ENCODE measurements at places on chromosomes 4 and X.

DNA sequence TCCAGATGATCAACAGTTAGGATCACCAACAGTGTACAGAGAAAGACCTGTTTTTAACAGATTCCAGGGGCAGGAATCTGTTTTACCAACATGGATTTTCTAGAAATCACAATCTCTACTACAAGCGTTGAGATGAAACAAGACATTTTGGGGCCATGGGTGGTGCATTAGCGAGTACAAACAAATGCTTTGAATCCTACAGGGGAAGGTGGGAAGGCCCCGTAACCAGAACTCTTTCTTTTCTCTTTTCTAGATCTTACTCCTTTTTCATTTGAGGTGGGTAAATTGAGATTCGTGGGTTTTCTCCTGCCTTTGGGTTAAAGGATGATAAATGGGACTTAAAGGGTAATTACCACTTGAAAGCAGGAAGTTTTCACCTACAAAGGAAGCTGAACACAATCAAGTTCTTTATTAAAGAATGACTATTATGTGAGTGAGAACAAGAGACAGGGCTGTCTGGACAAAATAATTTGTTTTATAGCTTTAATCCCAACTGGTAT lies 189.9 kb upstream of the ANXA3 start:
- no peak for DNase-seq

- DNase-seq = no peak
Observed at GRCh38 chr4:55868581-55869090, 15.2 kb downstream of the EXOC1 start.

DNA sequence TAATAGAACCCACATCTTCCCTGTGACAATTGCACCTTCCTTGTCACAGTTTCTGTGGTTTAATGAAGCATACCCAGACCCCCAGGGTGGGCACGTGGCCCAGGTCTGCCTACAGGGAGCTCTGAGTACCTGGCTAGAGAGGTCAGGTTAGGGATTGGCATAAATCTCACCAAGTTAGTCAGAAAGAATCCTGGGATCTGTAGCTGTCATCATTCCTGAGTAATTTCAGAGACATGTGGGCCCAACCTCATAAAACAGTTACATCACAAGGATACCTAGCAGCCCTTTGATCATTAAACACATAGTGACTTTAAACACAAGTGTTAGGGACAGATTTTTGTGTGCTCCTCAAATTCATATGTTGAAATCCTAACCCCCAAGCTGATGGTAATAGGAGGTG lies 123.0 kb downstream of the KDR start:
- no peak for DNase-seq

DNA sequence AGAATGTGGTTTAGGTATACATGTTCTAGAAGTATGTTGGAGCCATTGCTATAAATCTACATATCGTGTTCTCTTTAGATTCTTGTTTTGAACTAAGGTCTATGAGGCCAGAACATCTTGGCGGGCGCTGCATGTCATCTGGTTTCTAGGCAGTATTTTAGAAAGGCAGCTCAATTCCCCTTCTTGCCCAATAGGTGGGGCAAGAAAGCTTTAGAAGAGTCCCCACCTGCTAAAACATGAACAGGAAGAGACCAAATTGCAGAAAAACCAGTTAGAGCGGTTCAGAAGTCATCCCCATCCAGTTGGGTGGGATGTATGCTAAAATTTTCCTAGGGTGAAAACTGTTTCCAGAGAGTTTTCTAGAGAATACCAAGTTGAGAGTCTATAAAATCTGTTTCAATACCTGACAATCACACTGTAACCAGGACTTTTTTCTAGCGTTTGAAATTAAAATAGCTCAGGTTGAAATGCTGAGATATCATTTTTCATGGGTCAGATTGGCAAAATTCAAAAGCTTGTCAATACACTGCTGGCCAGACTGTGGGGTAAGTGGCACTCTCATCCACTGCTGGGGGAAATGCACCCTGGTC lies 17.5 kb upstream of the SH3KBP1 start:
- DNase-seq = no peak

DNA sequence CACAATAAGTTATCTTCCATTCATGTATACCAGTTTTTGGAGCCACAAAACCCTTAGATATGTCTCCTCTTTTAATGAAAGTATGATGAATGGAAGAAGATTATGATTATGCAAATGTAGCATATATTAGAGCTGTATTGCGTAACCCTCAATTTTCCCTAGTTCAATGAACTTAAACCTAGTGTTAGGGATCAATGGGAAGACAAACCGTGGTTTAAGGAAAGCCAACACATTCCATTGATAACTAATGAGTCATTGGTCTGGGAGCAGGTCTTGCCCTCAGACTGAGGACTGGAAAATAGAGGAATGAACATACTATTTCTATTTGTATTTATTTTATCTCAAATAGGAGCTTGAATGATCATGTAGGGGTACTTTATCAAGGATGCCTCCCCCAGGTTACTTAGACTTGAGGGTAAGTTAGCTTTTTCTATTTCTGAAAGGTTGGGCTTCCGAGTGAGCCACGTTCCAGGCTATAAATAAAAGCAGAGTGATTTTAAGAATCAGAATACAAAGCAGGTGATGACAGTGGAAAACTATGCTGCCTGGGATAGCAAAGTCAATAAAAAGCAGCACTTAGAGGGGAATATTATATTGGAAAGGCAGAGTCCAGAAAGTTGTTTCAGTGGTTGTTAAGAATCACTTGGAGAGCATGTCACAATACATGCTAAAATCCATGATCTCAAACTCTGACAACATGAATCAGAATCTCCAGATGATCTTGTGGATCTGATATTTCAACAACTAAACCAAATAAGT lies 356.0 kb downstream of the ADAM29 start:
- DNase-seq = no peak

- DNase-seq = no peak
Observed at GRCh38 chr4:41528512-41529205, 9.3 kb upstream of the LIMCH1 start.

- peak; percentile 67 for DNase-seq
Observed at GRCh38 chr4:151801547-151802516, 41.0 kb upstream of the GATB start.

GRCh38 chr4:121784401-121784800 lies 16.7 kb upstream of the EXOSC9 start:
- no peak for DNase-seq

- DNase-seq = no peak
Observed at GRCh38 chr4:64584981-64585557, 175.8 kb upstream of the TECRL start.

DNA sequence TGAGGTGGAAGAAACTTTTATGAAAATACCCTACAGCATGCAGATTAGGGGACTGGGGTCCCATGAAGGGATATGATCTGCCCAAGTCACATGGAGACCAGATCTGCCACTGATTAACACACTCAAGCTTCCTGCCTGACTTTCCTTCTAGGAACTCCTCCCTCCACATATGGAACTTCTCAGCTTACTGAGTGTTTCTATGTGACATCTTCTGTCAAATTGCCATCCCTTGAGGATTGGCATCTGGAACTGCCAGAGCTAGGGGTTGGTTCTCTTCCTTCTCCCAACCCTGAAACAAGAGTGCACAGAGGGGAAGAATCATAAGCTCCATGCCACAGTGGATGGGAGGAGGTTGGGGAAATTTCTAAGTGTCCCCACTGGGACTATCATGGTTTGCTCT lies 150.6 kb upstream of the MBNL3 start:
- no peak for DNase-seq

GRCh38 chr4:6180841-6181631 lies 19.3 kb downstream of the JAKMIP1 start:
- DNase-seq = no peak

- DNase-seq = no peak
Observed at GRCh38 chrX:13419918-13420317, 100.1 kb upstream of the ATXN3L start.

GRCh38 chrX:22338740-22339139 lies 66.0 kb downstream of the CBLL2 start:
- no peak for DNase-seq

DNA sequence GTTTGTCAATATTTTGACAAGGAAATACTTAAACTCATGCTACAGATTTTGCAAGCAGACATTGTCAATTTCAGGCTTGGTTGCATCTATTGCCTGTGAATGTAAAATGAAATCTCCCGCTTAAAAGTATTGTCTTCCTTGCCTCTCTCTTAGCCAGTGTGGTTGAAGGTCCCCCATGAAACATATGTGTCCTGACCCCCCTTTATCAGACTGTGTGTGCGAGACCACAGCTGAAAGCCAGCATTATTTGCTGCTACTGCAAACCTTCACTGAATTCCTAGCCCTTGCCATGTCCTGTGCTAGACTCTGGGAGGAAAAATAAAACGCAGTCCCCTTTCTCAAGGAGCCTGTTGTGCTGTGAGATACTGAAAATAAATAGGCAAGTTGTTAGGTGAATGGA lies 16.6 kb upstream of the CLNK start:
- DNase-seq = no peak

DNA sequence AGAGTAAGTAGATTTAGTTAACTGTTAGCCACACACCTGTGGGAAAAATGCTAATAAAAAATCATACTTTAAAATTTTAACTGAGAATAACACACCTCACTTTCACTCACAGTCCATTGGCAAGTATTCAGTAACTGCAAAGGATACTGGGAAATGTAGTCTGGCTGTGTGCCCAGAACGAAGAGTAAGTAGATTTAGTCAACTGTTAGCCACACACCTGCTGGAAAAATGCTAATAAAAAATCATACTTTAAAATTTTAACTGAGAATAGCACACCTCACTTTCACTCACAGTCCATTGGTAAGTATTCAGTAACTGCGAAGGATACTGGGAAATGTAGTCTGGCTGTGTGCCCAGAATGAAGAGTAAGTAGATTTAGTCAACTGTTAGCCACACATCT lies 178.4 kb upstream of the NWD2 start:
- no peak for DNase-seq

GRCh38 chrX:153848325-153848724 lies 18.0 kb upstream of the PDZD4 start:
- no peak for DNase-seq

DNA sequence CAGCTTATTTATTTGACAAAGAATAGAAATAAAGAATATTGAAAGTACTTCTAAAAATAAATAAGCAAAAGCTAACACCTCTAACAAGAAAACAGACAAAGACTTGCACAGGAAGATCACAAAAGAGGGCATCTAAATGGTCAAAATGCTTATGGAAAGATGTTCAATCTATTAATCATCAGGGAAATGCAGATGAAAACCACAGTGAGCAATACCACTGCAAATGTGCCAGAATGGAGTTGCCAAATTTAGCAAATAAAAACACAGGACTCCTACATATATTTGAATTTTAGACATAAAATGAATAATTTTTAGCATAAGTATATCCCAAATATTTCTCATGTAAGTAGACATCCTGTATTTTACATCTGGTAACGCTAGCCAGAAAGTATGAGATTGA lies 56.1 kb upstream of the HPGD start:
- DNase-seq = no peak

- DNase-seq = no peak
Observed at GRCh38 chrX:8846266-8846665, 45.1 kb upstream of the FAM9A start.

DNA sequence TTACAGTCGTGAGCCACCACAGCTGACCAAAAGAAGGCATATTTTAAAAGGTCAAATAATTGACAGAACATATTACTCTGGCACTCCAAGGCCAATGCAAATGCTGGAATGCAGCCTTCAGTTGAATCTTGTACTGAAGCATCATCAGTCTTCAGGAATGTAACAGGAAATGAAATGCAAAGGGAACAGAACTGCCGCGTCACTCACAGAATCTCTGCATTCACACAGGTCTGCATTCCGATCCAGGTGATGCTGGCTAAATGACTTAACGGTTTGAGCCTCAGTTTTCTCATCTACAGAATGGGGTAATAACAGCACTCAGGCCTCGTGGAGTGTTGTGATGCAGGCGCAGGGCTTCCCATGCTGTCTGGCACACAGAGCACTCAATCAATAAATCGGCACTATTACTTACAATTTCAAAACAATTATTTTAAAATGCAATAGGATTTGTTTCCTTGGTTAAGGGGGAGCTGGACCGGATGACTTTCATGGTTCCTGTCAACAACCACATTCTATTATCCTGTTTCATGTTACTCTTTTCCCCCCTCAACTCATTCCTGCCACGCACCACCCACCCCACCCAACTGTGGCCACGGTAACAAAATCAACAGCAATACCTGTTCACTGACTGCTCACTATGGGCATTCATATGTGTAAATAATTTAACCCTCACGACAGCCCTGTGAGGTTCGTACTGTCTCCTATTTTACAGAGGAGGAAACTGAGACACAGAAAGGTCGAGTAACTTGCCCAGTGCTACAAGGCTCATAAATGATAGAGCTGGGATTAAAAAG lies 32.4 kb downstream of the IGFBP7 start:
- DNase-seq = no peak

- no peak for DNase-seq
Observed at GRCh38 chrX:66163447-66163846, 600 bp upstream of the HEPH start.

- no peak for DNase-seq
Observed at GRCh38 chr4:41646862-41647261, 101.7 kb downstream of the PHOX2B start.

- DNase-seq = no peak
Observed at GRCh38 chr4:117249333-117249732, 164.0 kb upstream of the TRAM1L1 start.

DNA sequence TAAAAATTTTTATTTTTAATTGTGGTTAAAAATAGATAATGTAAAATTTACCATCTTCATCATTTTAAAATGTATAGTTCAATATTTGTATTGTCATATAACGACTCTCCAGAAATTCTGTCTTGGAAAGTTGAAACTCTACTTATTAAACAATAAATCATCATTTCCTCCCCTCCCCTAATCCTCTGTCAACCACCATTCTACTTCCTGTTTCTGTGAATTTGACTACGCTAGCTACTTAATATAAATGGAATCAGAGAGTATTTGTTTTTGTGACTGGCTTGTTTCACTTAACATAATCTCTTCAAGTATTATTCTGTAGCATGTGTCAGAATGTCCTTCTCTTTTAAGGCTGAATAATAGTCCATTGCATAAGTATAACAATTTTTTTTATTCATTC lies 729.0 kb upstream of the AADAT start:
- DNase-seq = no peak

DNA sequence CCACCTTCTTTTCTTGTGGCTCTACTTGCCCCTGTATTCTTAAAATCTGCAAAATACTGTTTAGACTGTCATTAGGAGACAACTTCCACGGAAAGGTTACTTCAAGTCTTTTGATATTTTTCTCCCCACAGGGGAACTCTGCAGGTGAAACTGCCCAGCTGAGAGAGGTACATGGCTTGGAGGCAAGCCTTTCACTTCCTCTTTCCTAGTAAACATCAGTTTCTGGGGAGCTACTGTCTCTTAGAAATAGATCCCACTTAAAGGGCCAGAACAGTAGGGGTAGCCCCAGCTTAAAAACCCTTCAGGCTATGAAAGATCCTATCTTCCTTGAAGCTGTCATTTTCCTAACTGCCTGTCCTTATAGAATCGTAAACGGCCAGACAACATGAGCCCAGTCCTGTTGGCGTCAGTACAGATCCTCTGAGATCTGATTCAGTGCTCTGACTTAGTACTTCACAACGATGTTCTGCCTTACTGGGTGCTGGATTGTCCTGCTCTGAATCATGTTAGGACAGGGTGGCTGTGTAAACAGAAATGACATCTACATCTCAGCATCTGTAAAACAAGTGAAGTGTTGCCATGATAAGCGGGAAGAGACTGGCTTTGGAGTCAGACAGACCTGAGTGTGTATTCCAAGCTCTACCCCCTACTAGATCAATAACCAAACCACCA lies 102.1 kb downstream of the ITIH6 start:
- DNase-seq = no peak

All from stimulated activated CD4-positive, alpha-beta T cell treated with anti-CD3 and anti-CD28 coated beads, Interleukin-12 subunit alpha, Interleukin-12 subunit beta, amount 100 ng/mL, for 24 hours (primary cell).